ENCODE measurements at places on chromosomes 12 and 14.

GRCh38 chr12:109423392-109423791, 53.7 kb downstream of the KCTD10 start:
- no peak for DNase-seq

- no peak for DNase-seq
Observed at GRCh38 chr14:83529531-83529930, 1995.9 kb upstream of the SEL1L start.

GRCh38 chr14:81653626-81654025, 120.0 kb upstream of the SEL1L start:
- no peak for DNase-seq

GRCh38 chr12:104756901-104757300, 201.2 kb downstream of the SLC41A2 start:
- DNase-seq = no peak

DNA sequence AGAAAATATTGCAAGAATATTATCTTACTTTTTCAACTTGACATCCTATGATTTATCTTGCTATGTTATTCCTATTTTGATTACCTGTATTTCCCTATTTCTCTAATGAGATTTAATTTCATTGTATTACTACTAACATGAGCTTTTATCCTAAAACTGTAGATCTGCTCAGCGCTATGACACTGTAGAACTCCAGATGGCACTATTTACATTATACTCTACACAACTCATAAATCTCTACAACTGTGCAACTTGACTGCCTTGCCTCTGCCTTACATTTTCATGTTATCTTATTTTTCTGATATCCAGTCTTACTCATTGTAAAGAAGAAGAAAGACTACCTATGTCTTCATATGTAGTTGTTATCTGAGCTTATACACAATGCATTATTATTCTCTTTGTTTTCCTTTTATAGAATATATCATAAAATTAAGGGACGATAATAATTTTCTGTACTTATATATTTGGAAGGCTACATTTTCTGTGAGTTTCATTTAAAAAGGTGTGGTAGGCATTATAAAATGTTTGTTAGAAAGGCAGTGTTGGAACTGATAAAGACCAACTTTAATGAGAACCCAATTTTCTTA, 24.1 kb downstream of the NUP37 start:
- no peak for DNase-seq

- DNase-seq = no peak
Observed at GRCh38 chr14:45247427-45247826, 5.6 kb downstream of the MIS18BP1 start.

GRCh38 chr14:90827919-90828610, 11.8 kb upstream of the TTC7B start:
- DNase-seq = peak; percentile 90

DNA sequence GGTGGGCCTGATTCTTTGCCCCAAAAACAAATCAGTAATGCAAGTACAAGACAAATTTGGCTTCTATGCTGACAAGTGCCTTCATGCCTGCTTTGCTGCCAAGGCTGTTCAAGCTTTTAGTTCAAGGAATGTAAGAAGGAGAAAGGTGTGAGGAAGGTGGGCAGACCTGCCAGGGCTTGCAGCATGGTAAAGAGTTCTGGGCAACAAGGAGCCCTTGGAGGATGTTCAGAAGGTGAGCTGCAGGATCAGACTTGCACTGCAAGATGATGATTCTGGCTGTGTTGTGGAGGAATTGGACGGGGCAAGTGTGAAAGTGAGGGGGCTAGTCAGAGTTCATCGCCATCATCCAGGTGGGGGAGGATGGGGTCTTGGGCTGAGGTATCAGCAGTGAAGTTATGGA, 167.9 kb downstream of the NUAK1 start:
- DNase-seq = no peak

DNA sequence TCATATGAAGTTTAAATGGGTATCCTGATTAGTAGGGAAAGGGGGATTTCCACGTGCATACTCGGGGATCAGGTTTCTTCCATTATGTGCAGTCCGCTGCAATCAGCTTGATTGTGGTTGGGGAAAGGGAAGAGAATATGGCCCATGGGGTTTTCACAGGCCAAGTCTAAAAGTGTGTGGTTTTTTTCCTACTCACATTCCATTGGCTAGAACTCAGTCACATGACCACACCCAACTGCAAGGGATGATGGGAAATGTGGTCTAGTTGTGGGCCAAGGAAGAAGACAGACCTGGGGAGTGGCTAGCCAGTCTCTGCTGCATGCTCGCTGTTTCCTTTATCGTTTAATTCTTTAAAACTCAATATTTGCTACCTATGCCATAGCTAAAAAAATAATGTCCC, 105.1 kb downstream of the PRIMA1 start:
- no peak for DNase-seq

DNA sequence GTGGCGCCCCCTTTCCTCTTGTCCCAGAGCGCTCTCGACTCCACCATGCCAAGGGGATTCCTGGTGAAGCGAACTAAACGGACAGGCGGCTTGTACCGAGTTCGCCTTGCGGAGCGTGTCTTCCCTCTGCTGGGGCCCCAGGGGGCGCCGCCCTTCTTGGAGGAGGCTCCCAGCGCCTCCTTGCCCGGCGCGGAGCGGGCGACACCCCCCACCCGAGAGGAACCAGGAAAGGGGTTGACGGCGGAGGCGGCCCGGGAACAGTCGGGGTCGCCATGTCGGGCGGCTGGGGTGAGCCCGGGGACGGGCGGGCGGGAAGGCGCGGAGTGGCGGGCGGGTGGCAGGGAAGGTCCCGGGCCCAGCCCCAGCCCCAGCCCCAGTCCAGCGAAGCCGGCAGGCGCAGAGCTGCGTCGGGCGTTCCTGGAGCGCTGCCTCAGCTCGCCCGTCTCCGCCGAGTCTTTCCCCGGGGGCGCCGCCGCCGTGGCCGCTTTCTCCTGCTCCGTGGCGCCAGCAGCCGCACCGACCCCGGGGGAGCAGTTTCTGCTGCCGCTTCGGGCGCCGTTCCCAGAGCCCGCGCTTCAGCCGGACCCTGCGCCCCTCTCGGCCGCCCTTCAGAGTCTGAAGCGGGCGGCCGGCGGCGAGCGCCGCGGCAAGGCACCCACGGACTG, 376 bp downstream of the INSM2 start:
- DNase-seq = no peak

GRCh38 chr14:76877871-76878270, 51.7 kb downstream of the LRRC74A start:
- DNase-seq = peak; percentile 41

DNA sequence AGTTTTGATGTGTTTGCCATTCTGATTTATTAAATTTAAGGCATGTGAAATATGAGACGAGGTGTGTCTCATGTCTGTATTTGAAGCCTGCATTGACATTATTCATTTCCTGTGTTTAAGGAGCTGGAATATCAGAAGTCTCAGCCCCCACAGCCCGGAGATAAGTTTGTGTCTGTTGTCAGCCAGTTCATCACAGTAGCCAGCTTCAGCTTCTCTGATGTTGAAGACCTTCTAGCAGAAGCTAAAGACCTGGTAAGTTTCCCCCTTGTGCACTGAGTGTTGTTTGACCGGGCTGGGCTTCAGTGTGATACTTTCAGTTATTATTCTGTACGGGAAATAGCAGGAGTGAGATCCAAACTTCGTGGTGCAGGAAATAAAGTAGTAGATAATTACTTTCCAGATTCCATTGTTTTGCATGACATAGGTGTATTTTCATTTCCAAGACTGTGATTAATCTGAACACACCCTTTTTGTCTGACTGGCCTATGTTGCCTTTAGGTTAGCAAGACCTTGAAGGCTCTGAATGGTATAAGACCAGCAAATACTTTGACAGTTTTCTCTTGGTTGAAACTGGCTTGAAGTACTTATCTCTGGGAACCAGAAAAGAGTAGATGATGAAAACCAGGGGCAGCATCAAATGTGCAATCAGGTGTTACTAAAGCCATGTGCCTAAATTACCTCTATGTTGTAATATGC, 101.5 kb downstream of the GPR135 start:
- DNase-seq = no peak

- DNase-seq = no peak
Observed at GRCh38 chr12:57236201-57236924, 6.9 kb downstream of the SHMT2 start.

DNA sequence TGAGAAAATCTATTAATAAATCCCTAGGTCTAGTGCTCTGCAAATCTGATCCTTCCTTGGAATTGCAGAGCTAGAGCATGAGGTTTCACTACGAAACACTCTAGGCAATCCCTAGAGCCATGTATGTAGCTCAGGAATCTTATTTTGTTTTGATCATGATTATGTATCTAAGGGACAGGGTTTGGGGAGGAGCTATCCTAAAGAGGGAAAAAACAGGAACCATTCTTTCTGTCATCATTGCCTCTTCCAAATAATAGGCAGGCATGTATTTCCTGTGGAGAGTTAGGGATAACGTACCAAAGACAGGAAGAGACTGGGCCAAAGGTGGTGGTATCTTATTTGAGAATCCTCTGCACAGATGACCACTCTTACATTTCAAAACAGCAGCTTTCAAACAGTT, 88.8 kb upstream of the GTF2A1 start:
- no peak for DNase-seq

DNA sequence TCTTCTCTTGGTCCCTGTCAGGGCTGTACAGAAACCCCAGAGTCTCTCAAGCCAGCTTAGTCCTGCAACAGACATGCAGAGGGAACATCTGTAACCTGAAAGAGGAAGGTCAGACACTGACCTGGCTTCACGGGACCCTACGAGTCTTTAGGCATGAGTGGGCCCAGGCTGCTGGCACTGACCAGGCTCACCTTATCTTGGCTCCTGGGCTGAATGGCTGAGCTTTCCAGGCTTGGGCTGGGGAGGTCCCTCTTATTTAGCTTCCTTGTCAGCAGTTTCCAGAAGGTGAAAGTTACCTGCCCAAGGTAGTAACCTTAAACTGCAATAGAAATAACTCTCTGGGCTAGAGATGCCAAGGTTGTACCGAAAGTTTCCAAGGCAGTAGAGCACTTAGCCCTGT, 58.4 kb upstream of the FUT8 start:
- no peak for DNase-seq

- DNase-seq = no peak
Observed at GRCh38 chr14:32043624-32044023, 33.5 kb upstream of the ARHGAP5 start.

- DNase-seq = no peak
Observed at GRCh38 chr12:64528616-64529015, 76.7 kb downstream of the TBK1 start.

GRCh38 chr12:79677672-79678071, 13.1 kb downstream of the PAWR start:
- DNase-seq = no peak

DNA sequence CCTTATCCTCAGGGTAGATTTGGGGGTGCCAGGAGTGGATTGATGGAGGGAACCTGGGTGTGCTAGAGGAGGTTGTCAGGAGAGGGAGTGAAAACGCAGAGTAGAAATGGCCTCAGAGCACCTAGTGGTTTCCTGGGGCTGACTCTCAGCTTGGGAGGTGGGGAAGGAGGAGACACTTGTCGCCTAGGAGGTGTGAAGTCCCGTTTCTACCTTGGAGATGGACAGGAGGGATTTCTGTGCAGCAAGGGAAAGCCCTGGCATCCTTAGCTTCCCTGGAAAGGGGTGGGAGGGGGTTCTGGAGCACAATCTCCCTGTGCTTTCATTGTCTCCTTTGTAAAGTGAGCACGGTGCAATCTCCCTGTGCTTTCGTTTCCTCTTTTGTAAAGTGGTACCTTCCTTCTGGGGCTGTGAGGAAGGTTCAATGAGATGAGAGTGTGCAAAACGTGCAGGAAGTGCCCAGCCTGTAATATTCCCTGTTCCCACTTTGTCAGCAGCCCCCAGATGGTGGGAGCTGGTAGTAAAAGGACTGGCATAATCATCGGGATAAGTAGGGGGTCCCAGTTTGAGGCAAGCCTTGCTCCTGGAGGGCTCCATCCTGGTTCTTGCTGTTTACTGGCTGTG, 1.6 kb downstream of the OAS3 start:
- no peak for DNase-seq

DNA sequence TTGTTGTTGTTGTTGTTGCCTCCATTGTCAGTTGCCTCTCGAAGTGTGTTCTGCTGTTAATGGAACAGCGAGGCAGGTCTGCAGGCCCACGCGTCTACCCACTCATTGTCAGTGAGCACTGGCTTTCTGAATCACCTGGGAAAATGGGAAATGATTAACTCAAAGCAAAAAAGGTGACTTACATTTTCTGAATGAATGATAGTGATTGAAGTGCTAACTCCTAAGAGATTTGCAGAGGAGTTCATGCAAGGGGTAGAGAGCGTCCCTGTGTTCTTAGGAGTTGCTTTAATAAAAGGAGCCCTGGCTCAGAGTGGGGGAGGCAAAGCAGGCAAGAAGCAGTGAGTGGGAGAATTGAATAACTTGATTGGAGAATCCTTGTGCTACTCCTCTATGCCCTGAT, 177.6 kb downstream of the CAND1 start:
- DNase-seq = no peak

GRCh38 chr14:88025313-88025712, 20.4 kb downstream of the GPR65 start:
- no peak for DNase-seq

GRCh38 chr12:38772437-38772836, 133.0 kb downstream of the CPNE8 start:
- no peak for DNase-seq

GRCh38 chr12:69065775-69066174, 132.8 kb upstream of the CPM start:
- no peak for DNase-seq

- DNase-seq = no peak
Observed at GRCh38 chr12:18825138-18825537, 87.2 kb downstream of the CAPZA3 start.

DNA sequence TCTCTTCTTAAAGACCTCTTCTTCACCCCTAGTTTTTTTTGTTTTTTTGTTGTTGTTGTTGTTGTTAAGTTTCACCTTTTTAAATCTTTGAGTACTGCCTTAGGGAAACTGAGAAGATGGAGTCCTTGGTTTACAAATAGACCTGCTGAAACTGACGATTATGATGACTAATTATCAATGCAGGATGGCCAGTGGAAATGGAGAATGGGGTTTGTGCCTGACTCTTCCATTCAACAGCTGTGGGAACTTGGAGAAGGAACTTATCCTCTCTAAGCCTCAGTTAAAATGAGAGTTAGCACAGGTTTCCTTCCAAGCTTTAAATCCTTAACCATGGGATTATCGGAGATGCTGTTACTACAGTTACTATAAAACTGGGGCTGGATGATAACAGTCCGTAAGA, 66.7 kb upstream of the PNMA1 start:
- DNase-seq = no peak

DNA sequence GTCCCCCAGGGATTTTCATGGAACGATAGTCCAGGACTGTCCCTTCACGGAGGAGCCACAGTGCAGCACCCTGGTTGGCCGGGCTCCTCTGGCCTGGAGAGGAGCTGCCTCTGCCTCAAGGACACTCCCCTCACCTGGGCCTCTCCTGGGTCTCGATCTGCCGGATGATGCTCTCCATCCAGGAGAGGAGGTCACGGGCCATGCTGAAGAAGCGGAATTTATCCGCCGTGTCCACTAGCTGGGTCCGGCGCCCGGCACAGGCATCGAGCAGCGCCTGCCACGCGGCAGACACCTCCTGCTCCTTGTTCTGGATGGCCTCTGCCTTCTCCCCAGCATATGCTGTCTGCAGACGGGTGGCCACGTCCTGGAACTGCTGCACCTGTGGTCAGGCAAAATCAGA, 66.5 kb downstream of the PLEKHG3 start:
- DNase-seq = no peak

GRCh38 chr12:31491241-31491794, 99.6 kb downstream of the DENND5B start:
- DNase-seq = no peak
